ENCODE measurements at places on chromosomes 16 and 17.

DNA sequence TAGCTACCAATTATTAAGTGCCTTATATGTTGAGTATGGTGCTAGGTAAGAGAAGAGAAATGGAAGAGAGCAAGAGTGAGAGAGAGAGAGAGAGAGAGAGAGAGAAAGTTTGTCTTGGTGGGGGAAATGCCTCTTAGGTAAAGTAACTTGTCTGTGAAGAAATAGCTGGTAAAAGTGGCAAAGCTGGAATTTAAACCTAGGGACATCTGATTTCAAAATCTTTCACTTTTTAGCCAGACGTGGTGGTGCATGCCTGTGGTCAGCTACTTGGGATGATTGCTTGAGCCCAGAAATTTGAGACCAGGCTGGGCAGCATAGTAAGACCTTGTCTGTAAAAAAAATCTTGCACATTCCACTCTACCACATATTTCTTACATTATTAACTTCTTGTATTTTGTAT, 23.0 kb upstream of the CDR2 start:
- no peak overlapping the region for H3K27ac ChIP-seq
- no peaks in the 10 kb centered on the region for H3K27me3 ChIP-seq
- H3K4me1 ChIP-seq, result no peaks in the 10 kb centered on the region
- H3K4me3 ChIP-seq, result no peak overlapping the region

DNA sequence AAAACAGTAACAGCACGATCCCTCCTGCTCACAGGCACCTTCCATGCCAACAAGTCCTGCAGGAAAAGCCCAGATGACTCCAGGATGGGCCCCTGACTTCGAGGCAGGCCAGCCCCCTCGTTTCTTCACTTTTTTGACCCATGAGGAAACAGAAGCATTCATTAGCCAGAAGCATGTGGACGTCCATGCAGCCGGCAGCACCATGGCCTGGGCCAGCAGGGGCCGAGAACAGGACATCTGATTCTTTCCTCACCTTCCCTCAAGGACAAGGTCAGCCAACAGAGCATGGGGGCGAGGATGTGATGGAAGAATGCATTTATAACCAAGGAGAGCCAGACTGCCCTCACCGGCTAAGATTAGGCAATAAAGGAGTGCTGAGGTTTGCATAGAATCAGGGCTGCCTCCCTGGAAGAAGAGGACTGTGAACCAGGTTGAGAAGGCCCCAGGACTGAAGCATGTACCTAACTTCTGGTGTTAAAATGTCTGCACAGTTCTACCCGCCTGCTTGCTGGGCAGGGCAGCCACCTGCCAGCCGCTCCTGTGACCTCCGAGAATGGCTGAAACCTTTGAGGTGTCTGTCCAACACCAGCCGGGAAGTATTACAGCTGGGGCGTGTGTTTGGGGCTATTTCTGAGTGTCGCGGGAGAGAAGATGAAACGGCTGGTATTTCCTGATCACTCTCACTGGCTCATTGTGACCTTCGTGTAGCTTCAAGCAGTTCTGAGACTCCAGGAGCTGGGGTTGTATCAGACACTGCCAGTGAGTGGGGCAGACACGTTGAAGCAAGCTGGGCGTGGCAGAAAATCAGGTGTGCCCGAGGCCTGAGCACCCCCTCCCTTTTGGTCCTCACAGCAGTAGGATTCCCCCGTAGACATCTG, 94.0 kb upstream of the TNRC6C start:
- no peak overlapping the region for H3K27ac ChIP-seq
- peaks cover 3% of the 10 kb centered on the region for H3K27me3 ChIP-seq
- no peak for DNase-seq
- H3K4me3 ChIP-seq, result no peak overlapping the region
- H3K36me3 ChIP-seq, result no peaks in the 10 kb centered on the region
- H3K4me1 ChIP-seq, result peaks cover 18% of the 10 kb centered on the region

GRCh38 chr16:879461-879861, 78.9 kb upstream of the GNG13 start:
- peaks cover 2% of the 10 kb centered on the region for H3K36me3 ChIP-seq
- DNase-seq, result no peak
- peaks cover 2% of the 10 kb centered on the region for H3K4me1 ChIP-seq
- H3K27ac ChIP-seq, result no peak overlapping the region
- H3K27me3 ChIP-seq, result no peaks in the 10 kb centered on the region

DNA sequence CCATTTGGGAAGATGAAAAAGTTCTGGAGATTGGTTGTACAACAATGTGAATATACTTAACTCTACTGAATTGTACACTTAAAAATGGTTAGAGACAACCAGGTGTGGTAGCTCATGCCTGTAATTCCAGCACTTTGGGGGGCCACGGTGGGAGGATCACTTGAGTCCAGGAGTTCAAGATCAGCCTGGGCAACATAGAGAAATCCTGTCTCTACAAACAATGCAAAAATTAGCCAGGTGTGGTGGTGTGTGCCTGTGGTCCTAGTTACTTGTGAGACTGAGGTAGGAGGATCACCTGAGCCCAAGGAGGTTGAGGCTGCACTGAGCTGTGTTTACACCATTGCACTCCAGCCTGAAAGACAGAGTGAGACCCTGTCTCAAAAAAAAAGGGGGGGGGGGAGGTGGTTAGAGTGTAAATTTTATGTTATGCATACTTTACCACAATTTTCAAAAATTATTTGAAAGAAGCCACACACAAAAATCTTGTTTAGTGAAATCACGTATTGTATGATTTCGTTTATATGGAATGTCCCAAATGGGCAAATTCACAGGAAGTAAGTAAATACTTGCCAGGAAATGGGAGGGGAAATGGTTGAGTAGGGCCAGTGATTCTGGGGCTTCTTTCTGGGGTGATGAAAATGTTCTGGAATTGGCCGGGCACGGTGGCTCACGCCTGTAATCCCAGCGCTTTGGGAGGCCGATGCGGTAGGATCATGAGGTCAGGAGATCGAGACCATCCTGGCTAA, 37.1 kb upstream of the AMZ2 start:
- no peak for DNase-seq
- H3K4me3 ChIP-seq, result no peak overlapping the region
- peaks cover 10% of the 10 kb centered on the region for H3K36me3 ChIP-seq
- no peak overlapping the region for H3K27ac ChIP-seq

DNA sequence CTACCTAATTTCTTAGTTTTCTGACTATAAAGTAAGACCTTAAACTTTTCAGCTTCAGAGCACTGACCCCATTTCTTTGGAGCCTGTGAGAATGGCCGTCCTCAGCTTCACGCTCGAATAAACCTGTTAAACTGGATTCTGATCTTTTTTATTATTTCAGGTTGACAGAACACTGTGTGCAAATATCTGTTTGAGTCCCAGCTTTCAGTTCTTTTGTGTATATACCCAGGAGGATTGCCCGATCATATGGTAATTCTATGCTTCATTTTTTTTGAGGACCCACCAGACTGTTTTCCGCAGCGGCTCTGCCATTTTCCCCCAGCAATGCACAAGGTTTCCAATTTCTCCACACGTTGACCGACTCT, 19.8 kb upstream of the KCNH6 start:
- H3K36me3 ChIP-seq, result no peaks in the 10 kb centered on the region
- no peak for DNase-seq
- H3K27ac ChIP-seq, result no peak overlapping the region
- peaks cover 24% of the 10 kb centered on the region for H3K27me3 ChIP-seq

GRCh38 chr17:72053449-72053848, 67.4 kb upstream of the SOX9 start:
- H3K27me3 ChIP-seq, result peaks cover 8% of the 10 kb centered on the region
- no peaks in the 10 kb centered on the region for H3K4me1 ChIP-seq
- DNase-seq, result no peak
- no peak overlapping the region for H3K4me3 ChIP-seq

DNA sequence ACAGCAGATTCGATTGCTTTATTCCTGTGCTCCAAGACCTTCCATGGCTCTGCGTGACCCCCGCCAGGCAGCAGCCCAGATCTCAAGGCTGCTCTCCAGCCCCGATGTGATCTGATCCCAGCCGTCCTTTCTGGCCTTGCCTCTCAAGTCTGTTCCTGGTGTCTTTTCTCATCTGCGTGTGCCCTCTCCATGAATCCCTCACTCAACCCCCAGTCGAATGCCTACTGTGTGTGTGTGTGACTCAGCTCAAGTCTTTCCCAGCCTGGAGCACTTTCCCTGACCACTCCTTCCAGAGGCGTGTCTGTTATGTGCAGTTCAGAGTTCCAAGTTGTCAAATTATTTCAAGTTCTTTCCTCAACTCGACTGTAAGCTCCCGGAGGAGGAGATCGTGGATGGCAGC, 64.0 kb downstream of the MRM1 start:
- H3K27ac ChIP-seq, result no peak overlapping the region
- H3K36me3 ChIP-seq, result no peaks in the 10 kb centered on the region
- no peaks in the 10 kb centered on the region for H3K27me3 ChIP-seq

DNA sequence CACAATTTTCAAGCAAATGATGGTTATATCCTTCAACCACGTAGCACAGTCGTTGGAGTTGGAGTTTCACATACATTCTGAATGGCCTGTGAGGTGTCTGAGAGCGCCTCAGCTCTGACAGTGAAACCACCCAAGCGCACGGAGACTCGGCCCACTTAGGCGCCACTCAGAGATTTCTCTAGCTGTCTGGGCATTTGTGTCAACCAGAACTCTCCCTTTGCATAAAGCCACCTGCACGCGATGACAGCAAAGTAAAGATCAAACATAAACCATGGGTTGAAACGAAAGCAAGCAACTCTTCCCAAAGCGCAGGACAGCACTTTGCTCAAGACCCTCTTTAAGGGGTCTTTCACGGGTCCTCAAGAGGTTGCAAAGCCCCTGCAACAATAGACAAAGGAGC, 533 bp downstream of the SLC6A4 start:
- H3K36me3 ChIP-seq, result no peaks in the 10 kb centered on the region
- no peak overlapping the region for H3K27ac ChIP-seq
- peak; percentile 14 for DNase-seq
- H3K4me1 ChIP-seq, result peaks cover 19% of the 10 kb centered on the region

GRCh38 chr17:40936437-40936971, 942 bp downstream of the KRT23 start:
- H3K4me1 ChIP-seq, result no peaks in the 10 kb centered on the region
- no peak overlapping the region for H3K27ac ChIP-seq
- DNase-seq, result no peak
- H3K27me3 ChIP-seq, result peaks cover 7% of the 10 kb centered on the region
- H3K36me3 ChIP-seq, result no peaks in the 10 kb centered on the region
- no peak overlapping the region for H3K4me3 ChIP-seq

- peaks cover 3% of the 10 kb centered on the region for H3K4me1 ChIP-seq
- no peak overlapping the region for H3K4me3 ChIP-seq
- no peak for DNase-seq
- H3K36me3 ChIP-seq, result no peaks in the 10 kb centered on the region
- H3K27ac ChIP-seq, result no peak overlapping the region
Measured at GRCh38 chr17:259341-259976, 78.0 kb upstream of the DOC2B start.

GRCh38 chr16:88971371-88972097, 5.5 kb downstream of the CBFA2T3 start:
- H3K36me3 ChIP-seq, result no peaks in the 10 kb centered on the region
- H3K4me1 ChIP-seq, result peaks cover 3% of the 10 kb centered on the region
- no peak for DNase-seq
- H3K27ac ChIP-seq, result no peak overlapping the region
- H3K4me3 ChIP-seq, result no peak overlapping the region

GRCh38 chr16:71746442-71747046, 22.0 kb upstream of the PHLPP2 start:
- H3K4me3 ChIP-seq, result no peak overlapping the region
- H3K4me1 ChIP-seq, result peaks cover 4% of the 10 kb centered on the region
- no peaks in the 10 kb centered on the region for H3K27me3 ChIP-seq
- peaks cover 14% of the 10 kb centered on the region for H3K36me3 ChIP-seq
- no peak for DNase-seq

- peaks cover 7% of the 10 kb centered on the region for H3K27me3 ChIP-seq
- no peak for DNase-seq
- no peak overlapping the region for H3K4me3 ChIP-seq
- H3K27ac ChIP-seq, result no peak overlapping the region
Measured at GRCh38 chr16:49589544-49590031, 216.0 kb downstream of the C16orf78 start.

GRCh38 chr17:68532826-68533225, 20.6 kb downstream of the PRKAR1A start:
- H3K36me3 ChIP-seq, result peaks cover 20% of the 10 kb centered on the region
- no peak overlapping the region for H3K27ac ChIP-seq
- no peak for DNase-seq
- peaks cover 6% of the 10 kb centered on the region for H3K4me1 ChIP-seq

DNA sequence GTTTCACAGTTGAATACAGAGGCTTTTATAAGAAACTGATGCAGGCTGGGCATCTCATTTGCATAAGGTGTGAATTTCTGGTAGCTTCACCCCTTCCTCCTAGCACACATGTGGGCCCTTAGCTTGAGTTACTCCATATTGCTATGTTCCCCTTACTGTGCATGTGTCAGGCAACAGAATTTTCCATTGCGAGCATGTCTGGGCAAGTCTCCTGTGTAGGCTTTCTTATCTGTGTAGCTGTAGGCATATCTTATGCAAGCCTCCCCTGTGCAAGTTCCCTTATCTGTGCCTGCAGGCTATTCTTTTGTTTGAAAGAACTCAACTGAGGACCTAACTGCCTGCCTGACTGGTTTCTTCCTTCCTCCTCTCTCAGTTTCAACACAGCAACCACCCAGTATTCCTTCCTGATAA, 597.4 kb upstream of the CDH5 start:
- H3K27ac ChIP-seq, result no peak overlapping the region
- no peak for DNase-seq
- no peaks in the 10 kb centered on the region for H3K36me3 ChIP-seq
- no peak overlapping the region for H3K4me3 ChIP-seq

DNA sequence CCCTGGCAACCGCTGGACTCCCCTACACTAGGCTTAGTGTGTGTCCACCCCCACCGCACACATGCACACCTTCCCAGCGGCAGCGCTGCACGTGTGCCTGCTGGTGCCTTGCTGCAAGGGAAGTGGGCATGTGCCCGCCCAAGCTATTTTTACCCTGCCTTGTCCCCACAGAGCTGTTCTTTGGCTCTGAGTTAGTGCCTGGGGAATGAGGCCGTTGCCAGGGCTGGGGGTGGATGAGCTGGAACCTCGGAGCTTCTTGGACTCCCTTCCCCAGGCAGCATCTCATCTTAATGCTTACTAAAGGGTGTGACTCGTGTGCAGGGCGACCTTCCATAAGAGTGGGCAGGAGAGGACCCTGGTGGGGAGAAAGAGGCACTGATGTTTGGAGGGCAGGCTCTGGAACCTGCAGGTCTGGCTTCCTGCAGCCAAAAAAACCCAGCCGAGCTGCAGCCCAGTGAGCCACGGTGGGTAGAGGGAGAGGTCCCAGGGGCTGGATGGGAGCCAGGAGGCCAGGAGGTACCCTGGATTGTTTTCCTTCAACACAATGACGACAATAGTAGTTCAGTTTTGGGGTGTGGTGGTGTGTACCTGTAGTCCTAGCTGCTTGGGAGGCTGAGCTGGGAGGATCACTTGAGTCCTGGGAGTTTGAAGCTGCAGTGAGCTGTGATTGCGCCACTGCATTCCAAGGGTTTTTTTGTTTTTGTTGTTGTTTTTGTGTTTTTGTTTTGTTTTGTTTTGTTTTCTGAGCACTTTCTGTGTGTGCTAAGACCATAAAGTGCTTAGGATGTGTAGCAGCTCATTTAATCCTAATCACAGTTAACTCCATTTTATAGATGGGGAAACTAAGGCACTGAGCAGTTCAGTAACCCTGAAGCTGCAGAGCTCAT, 119.1 kb downstream of the RAB11FIP4 start:
- H3K27me3 ChIP-seq, result no peaks in the 10 kb centered on the region
- H3K27ac ChIP-seq, result peak overlapping the region; percentile 100
- peaks cover 47% of the 10 kb centered on the region for H3K4me1 ChIP-seq

GRCh38 chr17:40321961-40322357, 13.0 kb downstream of the RARA start:
- H3K4me1 ChIP-seq, result peaks cover 84% of the 10 kb centered on the region
- peak overlapping the region; percentile 99 for H3K27ac ChIP-seq
- H3K36me3 ChIP-seq, result peaks cover 9% of the 10 kb centered on the region
- H3K4me3 ChIP-seq, result peak overlapping the region; percentile 95
- no peak for DNase-seq
- H3K27me3 ChIP-seq, result no peaks in the 10 kb centered on the region

All from activated naive CD8-positive, alpha-beta T cell treated with anti-CD3 and anti-CD28 coated beads for 36 hours (primary cell).